ENCODE measurements at places on chromosomes 1 and 21.

DNA sequence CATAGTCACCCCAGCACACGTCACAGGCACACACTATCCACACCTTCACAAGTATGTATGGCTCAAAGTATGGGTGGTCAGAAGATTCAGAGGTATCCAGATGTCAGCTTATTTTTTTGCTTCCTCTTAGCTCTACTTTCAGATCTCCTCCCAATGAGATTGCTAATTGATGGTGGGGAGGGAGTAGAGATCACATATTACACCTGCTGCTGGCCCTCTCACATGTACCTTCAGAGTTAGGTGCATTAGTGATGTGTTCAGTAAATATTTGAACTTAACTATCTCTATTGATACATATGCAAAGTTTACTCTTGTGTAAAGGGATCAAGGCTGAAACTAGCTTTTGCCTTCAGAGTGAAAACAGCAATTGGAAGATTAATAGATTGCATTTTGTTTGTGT lies 262.6 kb downstream of the PCP4 start:
- no peak for DNase-seq

GRCh38 chr1:59690171-59690930 lies 124.4 kb upstream of the HOOK1 start:
- DNase-seq: no peak

GRCh38 chr1:11324567-11325165 lies 51.7 kb downstream of the UBIAD1 start:
- no peak for DNase-seq

- DNase-seq: no peak
Observed at GRCh38 chr1:198775606-198776005, 136.8 kb downstream of the PTPRC start.

DNA sequence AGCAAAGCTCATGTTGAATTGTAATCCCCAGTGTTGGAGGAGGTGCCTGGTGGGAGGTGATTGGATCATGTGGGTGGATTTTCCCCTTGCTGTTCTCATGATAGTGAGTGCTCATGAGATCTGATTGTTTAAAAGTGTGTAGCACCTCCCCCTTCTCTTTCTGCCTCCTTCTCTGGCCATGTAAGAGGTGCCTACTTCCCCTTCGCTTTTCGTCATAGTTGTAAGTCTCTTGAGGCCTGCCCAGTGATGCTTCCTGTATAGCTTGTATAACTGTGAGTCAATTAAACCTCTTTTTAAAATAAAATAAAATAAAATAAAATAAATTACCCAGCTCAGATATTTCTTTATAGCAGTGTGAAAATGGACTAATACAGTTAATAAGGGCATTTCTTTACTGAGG lies 1025.7 kb downstream of the PLA2G4A start:
- DNase-seq: no peak

- no peak for DNase-seq
Observed at GRCh38 chr1:147567594-147568381, 26.5 kb downstream of the BCL9 start.

Measured in OCI-LY7 (cell line).